Cerebellar nuclear complex (tissue), 1 donor: ENCODE measurements at places on chromosomes 7 and 10.

DNA sequence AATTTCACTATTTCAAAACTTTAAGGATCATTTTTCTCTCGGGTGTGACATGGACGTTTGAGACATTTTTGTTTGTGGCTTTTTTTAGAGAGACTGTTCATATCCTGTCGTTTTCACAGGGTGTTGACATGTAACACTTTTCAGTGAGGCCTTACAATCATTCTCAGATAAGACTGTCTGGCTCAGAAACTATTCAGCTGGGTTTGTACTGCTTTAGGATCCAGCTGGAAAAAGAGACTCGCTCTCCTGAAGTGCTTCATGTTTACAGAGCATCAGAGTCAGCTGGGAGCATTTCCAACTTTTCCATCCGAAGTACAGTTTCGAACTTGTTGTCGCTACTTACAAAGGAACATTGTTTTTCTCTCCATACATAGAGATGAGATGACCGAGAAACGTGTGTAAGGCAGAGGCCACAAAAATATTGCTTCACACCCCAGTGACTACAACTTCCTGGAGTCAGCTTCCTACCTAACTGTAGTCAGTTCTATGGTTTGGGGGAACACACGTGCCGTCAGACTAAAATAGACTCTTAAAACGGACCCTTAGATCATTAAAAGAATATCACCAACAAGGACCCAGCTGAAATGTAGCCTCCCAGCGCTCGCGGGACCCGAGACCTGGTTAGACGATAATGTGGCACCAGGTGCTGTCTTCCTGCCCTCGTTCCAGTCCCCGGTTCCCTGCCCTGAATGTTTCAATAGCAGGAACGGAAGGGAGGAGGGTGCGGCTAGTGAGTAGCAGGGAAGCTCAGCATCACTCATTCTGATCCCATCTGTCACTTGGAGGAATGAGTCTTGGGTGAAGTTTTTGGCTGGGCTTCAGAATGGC is 78.0 kb downstream of the MKI67 start:
- DNase-seq = no peak

GRCh38 chr10:75283078-75283670 is 47.4 kb upstream of the COMTD1 start:
- DNase-seq = no peak

GRCh38 chr10:50580262-50580891 is 43.4 kb downstream of the SGMS1 start:
- no peak for DNase-seq

DNA sequence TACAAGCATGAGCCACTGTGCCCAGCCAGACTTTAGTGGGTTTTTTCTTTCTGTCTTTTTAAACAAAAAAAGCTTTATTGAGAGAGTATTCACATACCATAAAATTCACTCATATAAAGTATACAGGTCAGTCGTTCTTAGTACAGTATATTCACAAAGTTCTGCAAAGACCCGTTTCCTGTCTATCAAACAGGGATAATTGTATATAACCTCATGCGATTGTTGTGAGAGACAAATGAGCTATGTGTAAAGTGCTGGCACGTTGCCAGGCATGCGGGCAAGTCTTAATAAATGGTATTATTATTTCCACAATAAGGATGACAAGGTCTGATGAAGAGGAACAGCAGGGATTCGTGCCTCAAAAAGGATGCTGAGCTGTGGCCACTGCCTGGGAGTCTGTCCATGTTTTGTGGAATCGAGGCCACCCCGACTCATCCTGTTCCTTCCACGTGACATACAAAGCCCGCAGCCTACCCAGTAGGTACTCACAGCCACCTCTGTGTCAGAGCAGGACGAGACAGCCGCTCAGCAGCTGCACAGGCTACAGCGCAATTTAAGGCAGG is 51.6 kb downstream of the SMKR1 start:
- no peak for DNase-seq

DNA sequence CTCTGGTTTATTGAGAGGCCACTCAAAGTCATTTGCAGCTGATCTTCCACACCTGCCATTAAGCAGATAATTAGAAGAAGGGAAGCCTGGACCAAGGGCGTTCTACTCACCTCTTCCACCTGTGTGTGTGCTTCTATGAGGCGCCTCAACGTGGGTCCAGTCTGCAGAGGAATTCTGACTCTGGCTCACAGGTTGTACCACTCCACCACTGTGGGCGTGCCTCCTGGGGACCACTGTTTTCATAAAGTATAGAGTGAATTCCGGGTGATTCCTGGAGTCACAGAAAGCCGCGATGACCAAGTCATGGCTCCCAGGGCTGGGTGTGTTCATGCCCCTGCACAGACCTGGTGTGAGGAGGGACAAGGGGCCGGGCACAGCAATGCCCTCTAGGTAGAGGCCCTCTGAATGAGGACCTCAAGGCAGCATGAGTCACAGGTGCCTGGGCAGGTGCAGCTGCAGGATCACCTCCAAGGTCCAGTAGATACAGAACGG is 408.3 kb upstream of the MGMT start:
- no peak for DNase-seq

DNA sequence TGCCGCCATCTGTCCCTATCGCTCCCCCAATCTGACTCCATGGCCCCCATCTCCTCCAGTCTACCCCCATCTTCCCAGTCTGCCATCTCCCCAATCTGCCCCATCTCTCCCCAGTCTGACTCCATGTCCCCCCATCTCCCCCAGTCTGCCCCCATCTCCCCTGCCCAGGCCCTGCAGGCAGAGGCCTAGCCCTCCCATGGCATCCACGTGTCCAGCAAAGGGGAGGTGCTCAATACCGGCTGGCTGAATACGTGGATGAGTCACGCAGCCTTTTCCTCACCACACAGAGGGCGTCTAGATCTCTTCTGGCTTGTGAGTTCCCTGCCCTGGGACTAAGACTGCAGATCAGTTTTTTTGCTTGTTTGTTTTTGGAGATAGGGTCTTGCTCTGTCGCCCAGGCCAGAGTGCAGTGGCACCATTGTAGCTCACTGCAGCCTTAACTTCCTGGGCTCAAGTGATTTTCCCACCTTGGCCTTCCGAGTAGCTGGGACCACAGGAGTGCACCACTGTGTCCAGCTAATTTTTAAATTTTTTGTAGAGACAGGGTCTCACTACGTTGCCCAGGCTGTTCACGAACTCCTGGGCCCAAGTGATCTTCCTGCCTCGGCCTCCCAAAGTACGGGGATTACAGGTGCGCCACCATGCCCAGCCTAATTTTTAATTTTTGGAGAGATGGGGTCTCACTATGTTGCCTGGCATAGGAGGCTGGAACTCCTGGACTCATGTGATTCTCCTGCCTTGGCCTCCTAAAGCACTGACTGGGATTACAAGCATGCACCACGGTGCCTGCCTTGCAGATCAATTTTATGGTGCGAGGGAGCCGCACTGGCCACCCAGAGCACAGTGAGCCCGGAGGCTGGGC is 15.3 kb upstream of the GPR146 start:
- peak; percentile 47 for DNase-seq

DNA sequence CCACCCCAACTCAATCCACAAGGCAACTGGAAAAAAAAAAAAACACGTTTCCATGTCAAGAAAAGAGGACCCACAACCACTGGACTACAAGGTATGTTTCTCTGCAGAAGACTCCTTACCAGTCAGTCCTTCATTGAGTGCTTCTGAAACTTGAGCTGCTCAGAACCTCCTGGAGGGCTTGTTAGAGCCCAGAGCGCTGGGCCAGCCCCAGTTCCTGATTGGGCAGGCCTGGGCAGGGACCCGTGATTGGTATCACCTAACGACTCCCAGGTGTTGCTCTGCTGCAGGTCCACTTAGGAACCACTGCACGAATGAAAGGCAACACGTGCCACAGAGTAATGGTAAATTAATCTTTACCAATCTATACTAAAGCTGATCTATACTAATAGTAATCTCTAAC is 473 bp upstream of the CCDC201 start:
- DNase-seq = no peak

DNA sequence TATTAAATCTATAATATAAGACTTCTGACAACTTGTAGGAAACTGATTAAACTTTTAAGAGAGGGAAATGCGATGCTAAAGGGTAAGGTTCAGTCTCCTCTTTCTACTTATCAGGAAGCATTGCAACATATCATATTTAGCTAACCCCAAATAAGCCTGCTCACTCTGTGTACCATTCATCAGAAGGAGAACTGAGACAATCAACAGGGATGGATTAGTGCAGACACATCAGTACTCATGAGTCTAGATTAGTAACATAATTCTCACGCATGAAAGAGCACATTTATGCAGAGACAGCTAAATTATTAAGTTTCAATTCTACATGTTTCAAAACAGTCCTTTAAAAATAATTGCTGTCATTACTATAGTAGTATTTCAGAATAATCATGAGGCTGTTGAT is 354.2 kb upstream of the ZWINT start:
- no peak for DNase-seq

DNA sequence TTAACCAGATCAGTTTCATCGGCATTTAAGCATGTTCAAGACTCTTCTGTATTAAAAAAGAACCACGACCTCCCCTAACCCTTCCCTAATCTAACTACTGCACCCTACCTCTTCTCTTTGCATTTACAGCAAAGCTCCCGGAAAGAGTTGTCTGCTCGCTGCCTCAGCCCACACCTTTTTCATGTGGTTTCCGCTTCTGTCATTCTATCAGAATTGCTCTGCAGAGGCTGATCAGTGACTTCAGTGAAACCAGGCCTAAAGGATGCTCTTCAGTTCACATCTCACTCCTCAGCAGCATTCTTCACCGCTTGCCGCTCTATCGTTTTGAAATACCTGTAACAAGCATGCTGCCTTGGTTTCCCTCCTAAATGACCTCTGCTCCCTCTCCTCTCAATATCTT is 160.9 kb downstream of the SDK1 start:
- no peak for DNase-seq

DNA sequence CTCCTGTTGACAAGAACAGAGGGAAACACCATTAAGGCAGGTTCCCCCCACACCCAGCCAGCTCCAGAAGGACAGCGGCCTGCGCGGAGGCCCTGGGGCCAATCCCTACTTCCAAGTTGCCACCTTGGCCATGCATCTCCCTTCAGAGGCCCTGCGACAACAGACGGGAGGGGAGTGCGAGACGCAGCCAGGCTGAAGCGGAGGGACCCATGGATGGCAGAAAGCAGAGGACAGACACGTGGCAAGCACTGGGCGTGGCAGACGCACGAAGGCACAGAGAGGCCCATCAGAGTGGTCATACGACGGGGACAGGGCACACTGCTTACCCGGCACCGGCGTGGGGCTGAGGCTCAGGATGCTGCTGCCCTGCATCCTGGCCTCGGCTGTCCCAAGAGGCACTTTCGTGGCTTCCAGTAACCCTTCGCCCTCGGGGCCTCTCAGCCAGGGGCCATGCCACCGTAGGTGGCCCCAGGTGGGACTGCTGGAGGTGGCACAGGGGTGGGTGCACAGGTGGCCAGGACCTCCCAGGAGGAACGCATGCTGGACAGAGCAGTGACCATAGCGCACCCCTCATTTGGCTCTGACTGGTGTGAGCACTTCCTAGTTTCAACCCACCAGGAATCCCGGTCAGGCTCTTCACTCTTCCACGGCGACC is 11.4 kb downstream of the CXCL12 start:
- no peak for DNase-seq

- DNase-seq = no peak
These were observed 216.1 kb upstream of the ZMIZ1 start for GRCh38 chr10:78852466-78853240.

DNA sequence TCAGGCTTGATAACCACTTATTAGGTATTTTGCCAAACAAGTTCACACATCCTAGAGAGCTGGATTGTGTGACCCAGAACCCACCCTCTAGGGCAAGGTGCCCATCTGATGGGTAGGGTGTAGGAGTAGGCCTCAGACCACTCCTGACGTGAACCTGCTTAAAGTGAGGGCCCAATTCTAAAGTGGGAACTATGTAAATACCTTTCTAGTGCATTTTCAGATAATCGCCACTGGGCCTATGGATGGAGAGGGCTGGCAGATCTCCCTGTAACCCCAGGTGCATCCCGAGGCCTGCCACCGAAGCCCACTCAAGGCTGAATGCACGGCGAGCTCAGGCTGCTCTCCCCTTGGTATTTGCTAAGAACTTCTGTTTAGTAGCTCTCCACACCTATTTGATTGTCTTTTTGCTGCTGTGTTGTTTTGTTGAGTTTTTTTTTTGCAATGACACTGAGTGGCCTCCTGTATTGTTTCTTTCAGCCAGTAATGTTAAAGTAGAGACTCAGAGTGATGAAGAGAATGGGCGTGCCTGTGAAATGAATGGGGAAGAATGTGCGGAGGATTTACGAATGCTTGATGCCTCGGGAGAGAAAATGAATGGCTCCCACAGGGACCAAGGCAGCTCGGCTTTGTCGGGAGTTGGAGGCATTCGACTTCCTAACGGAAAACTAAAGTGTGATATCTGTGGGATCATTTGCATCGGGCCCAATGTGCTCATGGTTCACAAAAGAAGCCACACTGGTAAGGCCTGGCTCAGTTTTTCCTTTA is 71.7 kb downstream of the IKZF1 start:
- DNase-seq = no peak

GRCh38 chr7:114519240-114519639 is 104.6 kb downstream of the FOXP2 start:
- DNase-seq = no peak

DNA sequence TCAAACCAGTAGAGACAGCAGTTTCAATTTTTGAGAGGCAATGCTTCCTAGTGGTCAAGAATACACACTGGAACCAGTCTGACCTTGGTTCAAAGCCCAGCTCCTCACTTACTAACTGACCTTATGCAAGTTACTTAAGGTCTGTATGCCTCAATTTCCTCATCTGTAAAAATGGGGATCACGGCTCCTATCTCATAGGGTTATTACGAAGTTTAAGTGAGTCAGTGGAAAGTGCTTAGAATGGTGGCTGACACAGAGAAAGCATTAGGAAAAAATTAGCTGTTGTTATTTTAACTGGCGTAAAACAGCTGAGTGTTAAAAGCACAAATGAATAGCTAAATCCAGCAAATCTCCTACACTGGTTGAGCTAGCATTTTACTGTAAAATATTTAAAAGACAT is 162.4 kb upstream of the LAMB4 start:
- no peak for DNase-seq

DNA sequence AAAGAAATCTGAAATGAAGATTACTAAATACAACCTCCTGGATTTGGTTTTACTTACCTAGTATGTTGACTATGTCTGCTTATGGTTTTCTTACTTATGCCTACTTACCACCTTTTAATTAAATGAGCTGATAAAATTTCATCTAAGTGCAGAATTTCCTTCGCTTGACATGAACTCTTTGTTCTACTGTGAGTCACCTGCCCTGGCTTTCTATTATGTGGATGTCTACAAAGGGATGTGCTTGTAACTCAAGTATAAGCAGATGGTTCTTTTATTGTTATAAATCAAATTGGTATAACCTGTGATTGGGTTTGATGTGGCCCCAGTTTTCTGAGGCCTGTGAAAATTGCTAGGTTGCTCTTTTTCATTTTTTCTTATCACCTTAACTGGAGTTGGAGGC is 389.1 kb upstream of the ANKRD30A start:
- DNase-seq = no peak

DNA sequence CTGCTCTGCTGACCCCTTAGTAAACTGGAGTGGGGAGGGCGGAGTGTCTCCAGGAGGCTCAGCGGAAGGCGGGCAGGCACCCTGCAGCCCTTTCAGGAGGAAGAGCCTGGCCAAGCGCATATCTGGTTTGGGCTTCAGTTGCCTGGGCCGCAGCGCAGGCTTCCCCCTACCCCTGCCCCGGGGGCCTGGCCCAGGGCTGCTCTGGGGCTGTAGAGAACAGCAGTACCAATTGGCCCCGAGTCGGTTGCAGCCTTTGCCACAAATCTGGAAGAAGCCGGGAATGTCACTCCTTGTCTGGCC is 28.1 kb upstream of the JAKMIP3 start:
- DNase-seq = no peak
